Endodermal cell (in vitro differentiated cells): ENCODE measurements at places on chromosomes 12 and 14.
A peak's percentile ranks its signal among the peaks of the same experiment; 100 is the strongest.

DNA sequence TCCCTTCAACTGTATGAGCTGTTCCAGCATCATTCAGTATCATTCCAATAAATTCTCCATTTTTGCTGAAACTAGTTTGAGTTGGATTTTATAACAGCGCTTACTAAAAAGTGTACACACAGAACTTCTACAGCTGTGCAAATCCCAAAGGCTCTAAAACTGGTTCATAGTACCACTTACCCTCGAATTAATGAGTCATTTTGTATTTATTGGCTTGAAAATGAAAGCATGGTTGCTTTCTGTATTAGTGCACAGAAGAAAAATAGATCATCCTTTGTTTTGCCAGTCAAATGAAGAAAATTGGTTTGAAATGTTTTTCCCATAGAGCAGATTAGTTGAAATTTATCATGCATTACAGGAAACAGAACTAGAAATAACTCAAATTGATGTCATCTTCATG, 268.3 kb upstream of the CPNE8 start:
- no peak for DNase-seq

DNA sequence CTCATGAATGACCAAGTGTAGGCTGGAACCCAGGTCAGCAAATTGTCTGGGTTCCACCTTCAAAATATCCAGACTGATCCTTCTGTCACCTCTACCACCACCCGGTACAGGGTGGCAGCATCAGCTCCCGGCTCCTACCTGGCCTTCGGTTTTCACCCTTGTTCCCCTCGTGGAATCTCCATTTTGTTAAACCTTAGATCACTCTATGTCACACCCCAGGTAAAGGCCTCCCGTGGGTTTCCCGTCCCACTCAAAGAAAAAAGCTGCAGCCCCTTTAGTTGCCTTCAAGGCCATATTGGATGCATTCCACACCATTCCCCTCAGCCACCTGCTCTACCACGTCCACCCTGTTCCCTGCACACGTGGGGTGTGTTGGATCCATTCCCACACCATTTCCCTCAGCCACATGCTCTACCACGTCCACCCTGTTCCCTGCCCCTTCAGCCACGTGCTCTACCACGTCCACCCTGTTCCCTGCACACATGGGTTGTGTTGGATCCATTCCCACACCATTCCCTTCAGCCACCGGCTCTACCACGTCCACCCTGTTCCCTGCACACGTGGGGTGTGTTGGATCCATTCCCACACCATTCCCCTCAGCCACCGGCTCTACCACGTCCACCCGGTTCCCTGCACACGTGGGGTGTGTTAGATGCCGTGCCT, 23.8 kb downstream of the SLC6A13 start:
- DNase-seq, result no peak

- DNase-seq, result peak; percentile 73
Measured at GRCh38 chr12:54428050-54429013, 9.3 kb upstream of the ITGA5 start.

- DNase-seq, result peak; percentile 66
Measured at GRCh38 chr12:105418229-105418628, 87.7 kb downstream of the C12orf75 start.

DNA sequence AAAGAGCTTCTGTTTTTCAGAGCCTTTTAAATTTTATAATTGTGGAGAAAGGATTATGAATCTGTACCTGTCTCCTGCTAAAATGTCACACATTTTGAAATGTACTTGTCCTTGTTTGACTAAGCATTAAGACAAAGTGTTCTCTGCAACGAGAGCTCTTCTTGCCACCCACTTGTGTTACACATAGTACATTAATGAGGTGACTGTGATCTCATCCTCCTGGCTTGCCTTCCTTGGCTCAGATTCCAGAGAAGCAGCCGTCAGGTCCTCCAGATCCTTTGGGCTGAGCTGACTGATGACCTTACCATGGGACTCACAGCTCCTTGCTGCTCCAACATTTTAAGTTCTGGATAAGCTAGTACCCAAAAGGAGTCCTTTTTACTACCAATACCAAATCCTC, 81.4 kb downstream of the BBS10 start:
- peak; percentile 55 for DNase-seq

- DNase-seq, result peak; percentile 16
Measured at GRCh38 chr14:77988096-77988870, 181.9 kb upstream of the NRXN3 start.
